ENCODE measurements at places on chromosomes 1 and 21.

DNA sequence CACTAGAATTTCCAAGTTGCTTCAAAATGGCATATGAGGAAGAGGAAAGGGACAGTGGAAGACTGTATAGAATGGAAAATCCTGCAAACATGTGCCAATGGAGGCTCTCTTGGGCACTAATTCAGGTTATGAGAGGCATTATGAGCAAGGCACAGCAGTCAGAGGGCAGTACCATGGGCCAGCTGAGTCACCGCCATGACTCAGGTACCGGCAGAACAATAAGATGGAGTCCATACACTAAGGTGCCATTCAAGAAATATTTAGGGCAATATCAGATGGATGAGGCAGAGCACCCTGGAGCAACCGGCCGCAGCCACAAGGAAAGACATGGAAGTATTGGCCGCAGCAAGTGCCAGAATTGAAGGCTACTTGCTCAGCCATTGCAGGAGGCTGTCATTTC is 25.6 kb upstream of the VAV3 start:
- no peak for DNase-seq

- no peak for DNase-seq
Measured at GRCh38 chr1:108071601-108072000, 106.6 kb upstream of the VAV3 start.

DNA sequence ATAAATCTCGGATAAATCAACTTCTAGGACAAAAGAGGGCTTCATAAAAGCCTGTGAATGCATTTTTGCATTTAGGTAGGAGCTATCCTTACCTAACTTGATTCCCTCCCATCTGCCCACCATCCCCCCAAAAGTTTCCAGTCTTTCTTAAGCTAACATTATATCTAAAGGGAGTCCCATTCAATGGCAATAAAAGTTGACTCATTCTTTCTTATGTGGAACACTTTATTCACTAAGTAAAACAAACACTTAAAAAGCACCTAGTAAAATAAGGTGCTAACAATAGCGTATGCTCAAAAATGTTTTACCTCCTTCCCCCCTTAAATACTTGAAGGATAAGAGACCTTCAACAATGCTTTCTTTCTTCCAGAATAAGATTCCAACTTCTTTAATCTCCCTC is 83.8 kb downstream of the GON4L start:
- no peak for DNase-seq

- DNase-seq: no peak
Measured at GRCh38 chr1:27071049-27071416, 58.4 kb upstream of the TENT5B start.

DNA sequence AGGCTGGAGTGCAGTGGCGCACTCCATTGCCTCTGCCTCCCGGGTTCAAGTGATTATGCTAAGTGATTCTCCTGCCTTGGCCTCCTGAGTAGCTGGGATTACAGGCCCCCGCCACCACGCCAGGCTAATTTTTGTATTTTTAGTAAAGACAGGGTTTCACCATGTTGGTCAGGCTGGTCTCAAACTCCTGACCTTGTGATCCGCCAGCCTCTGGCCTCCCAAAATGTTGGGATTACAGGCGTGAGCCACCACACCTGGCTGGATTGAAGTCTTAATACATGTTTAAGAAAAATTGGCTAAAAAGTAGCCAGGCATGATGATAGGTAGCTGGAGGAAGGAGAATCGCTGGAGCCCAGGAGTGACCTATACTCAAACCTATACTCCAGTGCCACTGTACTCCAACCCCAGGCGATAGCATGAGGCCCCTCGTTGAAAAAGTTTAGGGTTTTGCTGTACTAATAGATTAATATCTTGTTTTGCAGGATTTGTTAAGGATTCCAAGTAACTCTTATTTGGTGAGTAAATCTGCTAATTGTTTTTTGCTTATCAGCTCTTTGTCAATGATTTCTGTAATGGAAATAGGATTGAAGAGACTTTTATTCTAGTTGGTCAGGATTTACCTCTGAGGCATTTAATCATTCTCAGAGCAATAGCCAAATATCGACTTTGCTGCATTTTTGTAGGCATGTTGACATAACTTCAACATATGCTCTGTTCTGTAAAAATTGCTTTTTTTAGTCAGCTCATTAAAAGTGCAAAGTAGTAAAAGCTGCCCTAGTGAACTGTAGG is 2.0 kb downstream of the RCC1 start:
- DNase-seq: no peak

- DNase-seq: no peak
Measured at GRCh38 chr1:78033797-78034172, 12.0 kb upstream of the GIPC2 start.

DNA sequence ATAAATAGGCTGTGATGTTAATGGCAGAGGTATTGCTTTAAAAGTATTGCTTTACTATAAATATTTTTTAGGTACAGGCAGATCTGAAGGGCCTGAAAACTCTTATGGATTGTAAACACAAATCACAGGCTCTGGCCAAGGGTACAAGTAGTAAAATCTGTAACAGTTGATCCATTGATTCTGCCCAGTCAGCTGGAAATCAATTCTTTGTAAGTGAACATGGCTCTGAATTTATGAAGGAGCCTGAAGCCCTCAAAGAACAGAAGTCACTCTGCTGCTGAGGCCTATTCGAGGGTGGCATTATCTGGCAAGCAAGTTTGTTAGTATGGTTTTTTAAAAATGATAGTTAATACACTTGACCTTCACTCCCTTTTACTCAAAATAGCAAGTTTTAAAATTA is 834.0 kb upstream of the TMPRSS15 start:
- no peak for DNase-seq

DNA sequence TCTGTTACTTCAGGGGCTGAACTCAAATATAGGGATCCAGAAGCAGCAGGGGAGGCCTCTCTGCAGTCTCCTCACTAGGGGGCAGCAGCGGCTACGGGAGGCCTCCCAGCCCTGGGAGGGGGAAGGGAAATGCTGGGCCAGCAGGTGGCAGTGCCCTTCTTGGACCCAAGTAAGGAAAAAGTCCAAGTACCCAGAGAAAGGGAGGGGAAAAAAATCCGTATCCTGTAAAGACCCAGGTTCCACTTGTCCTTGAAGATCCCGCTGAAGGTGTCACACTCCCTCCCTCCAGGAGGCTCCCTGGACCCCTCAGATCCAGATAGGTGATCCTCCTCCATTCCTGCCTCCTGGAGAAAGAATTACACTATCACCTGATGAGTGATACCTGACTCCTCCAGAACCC is 14.1 kb upstream of the NUAK2 start:
- DNase-seq: peak; percentile 68

DNA sequence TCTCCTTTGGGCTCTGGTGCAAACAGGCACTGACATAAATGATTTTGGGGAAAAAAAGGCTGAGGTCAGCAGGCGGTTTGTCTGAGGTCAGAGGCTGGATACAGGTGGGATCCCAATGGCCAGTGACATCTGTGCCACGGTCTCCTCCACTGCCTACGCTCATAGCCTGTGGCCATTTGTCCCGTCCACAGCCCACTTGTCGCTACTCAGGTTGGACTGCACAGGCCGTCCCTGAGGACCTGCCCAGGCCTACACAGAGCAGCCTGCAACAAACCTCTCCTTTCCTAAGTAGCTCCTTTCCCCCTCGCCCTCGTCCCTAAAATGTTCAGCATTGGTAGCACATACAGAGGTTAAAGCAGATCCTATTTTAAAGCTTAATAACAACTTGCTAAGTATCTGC is 150.7 kb downstream of the ZBTB18 start:
- DNase-seq: no peak

GRCh38 chr1:234188454-234188792 is 184.8 kb upstream of the COA6 start:
- no peak for DNase-seq

- no peak for DNase-seq
Measured at GRCh38 chr1:202304375-202304774, 37.4 kb downstream of the UBE2T start.

GRCh38 chr1:56496821-56497772 is 82.3 kb downstream of the PLPP3 start:
- DNase-seq: no peak

DNA sequence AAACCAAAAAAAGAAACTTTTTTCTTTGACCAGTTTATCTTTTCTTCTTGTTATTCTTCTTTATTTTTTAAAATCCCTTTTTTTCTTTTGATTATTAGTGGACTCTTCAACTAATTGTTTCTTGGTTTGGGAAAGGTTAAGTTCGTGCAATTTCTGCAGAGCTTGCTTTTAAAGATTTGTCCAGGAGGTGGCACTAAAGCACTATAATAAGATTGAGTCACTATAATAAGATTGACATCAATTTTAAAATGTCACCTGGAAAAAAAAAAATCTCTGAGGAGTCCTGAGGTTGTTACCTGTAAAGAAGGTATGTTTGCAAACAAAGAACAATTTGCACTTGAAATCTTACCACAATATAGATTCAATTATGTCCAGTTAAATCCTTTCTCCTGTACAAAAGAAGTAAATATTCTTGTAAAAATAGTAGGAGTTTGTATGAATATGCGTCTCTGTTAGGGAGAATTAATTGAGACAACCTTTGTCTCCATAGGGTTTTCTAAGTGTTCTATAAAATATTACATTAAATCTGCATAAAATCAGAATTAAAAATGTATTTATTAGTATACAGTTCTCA is 166.7 kb downstream of the ADGRL4 start:
- DNase-seq: no peak

GRCh38 chr21:30515681-30516080 is 13.7 kb upstream of the KRTAP19-5 start:
- no peak for DNase-seq

DNA sequence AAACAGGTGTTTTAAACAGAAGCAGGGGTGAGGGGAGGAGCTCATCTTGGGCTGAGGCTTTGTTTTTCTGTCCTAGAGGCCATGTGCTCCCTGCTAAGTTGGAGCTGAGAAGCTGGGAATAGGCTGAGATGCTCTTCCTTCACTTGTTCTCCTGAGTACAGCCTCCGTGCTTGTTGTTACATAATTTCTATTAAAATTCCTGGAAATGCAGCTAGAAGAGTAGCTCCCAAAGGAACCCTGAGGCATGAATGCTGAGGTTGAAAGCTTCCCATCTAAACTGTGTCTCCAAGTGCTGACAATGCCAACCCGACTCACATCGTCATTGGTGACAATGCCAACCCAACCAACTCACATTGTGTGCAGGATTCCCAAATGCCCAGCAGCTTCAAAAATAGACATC is 12.6 kb upstream of the ITPKB start:
- no peak for DNase-seq

GRCh38 chr21:35400233-35400939 is 351.3 kb upstream of the RUNX1 start:
- peak; percentile 15 for DNase-seq

- no peak for DNase-seq
Measured at GRCh38 chr1:172460177-172460576, 16.3 kb upstream of the PIGC start.

GRCh38 chr1:9293533-9294404 is 1.1 kb downstream of the SPSB1 start:
- DNase-seq: peak; percentile 23

GRCh38 chr1:204961765-204962419 is 81.1 kb upstream of the CNTN2 start:
- DNase-seq: no peak

GRCh38 chr1:22332795-22333499 is 118.7 kb upstream of the ZBTB40 start:
- no peak for DNase-seq

DNA sequence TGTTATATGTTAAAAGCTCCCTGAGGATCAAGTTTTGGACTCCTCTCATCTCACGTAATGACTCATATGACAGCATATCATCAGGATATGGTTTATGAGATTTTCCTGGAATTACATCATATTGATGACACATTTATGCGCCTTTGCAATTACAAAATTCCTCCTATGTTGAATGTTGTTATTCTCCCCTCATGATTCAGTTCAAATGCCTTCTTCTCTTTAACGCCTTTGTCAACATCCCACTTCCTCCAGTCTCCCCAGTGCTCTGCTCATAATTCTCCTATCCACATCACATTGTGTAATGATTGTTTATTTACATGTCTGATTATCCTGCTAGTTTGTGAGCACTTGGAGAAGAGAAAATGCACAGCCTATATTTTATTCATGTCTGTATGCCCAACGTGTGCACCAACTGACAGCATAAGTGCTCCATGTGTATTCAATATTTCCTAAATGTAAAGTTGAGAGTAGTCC is 80.9 kb upstream of the BACH1 start:
- DNase-seq: no peak

DNA sequence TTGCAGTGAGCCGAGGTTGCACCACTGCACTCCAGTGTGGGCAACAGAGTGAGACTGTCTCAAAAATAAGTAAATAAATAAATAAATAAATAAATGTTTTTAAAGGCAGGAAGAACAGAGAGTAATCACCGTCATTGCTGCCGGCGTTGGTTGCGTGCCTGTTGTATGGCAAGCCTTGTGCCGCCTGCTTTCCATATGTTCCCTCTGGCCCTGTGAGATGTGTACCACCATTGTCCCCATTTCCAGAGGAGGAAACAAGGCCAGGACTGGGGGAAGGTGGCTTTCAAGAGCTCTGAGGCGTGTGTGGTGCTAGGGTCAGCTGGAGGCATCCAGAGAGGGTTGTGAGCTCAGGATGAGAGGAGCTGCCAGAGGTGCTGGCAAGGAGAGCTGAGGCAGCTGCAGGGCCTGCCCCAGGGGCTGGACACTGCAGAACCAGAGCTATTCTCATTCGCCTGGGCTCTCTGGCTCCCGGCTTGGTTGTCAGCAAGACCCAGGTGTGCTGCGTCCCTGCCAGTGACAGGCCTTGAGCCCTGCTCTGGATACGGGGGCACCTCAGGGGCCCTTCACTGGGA is 5.2 kb upstream of the MARCKSL1 start:
- DNase-seq: no peak

DNA sequence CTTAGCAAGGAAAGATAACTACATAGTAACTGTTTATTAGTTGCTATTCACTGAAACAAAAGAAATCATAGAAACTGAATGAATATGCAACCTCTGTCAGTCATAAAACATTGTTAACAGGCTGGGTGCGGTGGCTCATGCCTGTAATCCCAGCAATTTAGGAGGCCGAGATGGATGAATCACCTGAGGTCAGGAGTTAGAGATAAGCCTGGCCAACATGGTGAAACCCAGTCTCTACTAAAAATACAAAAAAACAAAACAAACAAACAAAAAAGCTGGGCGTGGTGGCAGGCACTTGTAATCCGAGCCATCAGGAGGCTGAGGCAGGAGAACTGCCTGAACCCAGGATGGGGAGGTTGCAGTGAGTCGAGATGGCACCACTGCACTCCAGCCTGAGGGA is 44.1 kb downstream of the CRB1 start:
- DNase-seq: no peak

DNA sequence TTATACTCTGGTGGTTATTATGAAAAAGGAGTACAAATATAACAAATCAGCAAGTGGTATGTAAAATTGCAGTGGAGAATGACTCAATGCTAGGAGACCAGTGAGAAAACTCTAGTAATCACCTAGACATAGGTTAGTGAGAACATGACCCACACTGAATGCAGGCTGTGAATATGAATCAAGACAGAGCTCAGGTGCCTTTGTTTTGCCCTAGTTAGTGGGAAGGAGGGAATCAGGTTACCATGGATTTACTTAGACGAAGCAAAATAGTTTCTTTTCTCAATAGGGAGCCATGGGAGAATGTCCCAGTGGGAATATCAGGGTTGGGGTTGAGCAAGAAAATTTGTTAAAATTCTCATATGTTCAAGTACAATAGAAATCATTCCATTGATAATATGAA is 10.6 kb upstream of the GCLM start:
- DNase-seq: no peak

Measured in effector CD4-positive, alpha-beta T cell (primary cell).